ENCODE measurements at places on chromosomes 1 and 21.

DNA sequence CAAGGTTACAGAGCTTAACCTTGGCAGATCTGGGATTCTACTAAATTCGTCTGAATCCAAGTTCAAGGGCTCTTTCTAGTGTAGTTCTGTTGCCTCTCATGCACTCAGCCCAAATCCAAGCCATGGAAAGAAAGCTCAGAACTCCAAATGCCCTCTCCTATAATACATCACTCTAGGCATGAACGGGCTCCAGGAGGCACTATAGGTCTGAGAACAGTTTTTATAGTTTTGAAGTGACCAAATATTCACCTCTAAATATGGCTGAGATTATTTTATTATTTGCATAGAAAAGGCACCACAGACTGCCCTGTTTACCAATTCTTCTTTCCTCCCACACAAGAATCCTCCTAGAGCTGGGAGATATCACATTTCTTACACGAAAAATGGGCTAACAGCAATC is 327.9 kb upstream of the BEND5 start:
- DNase-seq = no peak

GRCh38 chr1:67162954-67163353 is 3.3 kb upstream of the IL23R start:
- DNase-seq = no peak

- no peak for DNase-seq
These were observed 67.8 kb downstream of the SLC19A1 start for GRCh38 chr21:45474323-45474950.

DNA sequence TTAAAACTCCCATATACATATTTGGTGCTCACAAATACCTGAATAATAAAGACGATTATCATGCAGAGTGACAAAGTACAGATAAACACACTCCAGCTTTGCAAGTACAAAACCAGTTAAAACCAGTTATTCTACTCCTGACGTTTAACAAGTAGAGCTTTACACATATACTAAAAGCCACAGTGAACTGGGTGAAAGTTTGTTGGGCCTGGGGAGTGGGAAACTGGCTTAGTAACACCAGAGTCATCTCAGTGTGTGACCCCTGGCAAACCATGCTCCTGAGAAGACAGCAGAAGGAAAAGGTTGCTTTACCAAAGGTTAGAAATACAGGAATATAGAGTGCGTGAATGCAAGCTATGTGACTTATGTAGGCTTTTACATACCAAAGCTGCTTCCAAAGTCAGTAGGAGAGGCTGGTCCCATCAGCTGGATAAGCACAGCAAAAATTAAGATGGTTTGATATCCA is 148.1 kb downstream of the NRIP1 start:
- no peak for DNase-seq

DNA sequence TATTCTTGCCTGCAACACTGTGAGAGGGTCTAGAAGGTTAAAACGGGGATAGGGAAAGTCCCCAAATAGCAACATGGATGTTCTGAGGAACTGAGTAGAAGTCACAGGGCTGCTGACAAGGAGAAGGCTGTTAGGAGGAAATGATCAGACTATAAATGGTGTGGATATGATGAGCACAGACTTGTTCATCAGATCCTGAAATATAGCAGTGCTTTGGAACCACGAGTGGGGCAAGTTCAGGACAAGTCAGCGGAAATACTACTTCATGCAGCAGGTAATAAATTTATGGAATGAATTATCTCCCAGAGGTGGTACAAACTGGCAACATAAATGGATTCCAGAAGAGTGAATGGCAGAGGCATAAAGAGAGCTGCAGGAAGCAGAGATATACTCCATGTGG is 3.2 kb upstream of the KIAA0040 start:
- no peak for DNase-seq

- DNase-seq = no peak
These were observed 18.6 kb upstream of the LDLRAP1 start for GRCh38 chr1:25524568-25525360.

- DNase-seq = no peak
These were observed 2.4 kb downstream of the LRP8 start for GRCh38 chr1:53325326-53326087.

DNA sequence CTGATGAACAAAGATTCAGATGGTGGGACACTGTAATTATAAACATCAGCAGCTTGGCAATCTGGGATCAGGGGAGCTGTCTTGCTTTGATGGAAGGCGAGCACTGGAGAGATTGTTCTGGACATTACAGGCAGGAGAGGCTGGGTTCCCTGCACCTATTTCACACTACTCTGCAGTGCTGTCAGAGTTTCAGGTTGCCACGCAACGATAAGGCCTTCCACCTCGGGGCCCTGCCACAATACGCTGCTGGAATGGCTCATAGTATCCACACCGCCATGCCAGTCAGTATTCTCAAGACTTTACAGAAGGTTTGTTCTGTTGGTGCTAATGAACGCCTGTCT is 96.8 kb downstream of the GLIS1 start:
- peak; percentile 35 for DNase-seq

DNA sequence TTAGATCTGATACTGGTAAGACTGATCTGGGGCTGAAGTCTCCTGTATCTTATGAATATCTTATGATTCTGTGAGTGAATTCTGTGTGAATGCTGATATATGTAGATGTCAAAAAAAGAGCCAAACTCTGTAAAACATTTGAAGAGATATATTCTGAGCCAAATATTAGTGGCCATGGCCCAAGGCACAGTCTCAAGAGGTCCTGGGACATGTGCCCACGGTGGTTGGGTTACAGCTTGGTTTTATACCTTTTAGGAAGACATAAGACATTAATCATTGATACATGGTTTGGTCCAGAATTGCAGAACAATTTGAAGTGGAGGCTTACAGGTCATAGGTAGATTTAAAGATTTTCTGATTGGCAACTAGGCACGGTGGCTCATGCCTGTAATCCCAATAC is 118.3 kb downstream of the KCNK1 start:
- no peak for DNase-seq

DNA sequence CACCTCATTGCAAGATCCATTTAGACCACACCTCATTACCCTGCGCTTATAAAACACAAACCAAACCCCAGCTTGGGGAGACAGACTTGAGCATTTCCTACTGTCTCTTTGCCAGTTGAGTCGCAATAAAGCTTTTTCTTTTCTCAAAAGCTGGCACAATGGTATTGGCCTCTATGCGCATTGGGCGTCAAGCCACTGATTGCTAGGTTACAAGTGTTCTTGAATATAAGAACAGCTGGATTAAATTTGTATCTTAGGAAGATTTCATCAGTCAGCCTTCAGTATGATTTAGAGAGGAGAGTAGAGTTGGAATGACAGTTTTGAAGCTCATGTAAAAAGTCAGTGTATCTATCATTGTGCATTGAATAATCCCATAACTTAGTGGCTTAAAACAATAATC is 84.9 kb upstream of the RAB4A start:
- no peak for DNase-seq

GRCh38 chr1:232428786-232429530 is 201.0 kb downstream of the SIPA1L2 start:
- DNase-seq = no peak

DNA sequence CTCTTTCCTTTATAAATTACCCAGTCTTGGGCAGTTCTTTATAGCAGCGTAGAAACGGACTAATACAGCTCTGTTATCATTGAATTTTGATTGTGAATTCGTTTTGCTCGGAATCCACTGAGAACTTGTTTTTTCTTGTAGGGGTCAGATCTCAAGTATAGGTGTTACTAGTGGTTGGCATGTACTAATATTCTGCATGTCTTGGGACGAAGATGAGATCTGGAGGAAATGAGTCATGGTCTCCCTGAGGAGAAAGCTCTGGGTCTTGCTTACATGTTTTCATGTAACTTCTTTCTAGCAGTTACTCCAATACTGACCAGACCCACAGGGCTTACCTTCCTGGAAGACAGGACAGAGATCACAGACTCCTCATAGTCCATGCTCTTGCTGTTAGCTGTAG is 30.3 kb downstream of the ZSCAN20 start:
- DNase-seq = no peak

DNA sequence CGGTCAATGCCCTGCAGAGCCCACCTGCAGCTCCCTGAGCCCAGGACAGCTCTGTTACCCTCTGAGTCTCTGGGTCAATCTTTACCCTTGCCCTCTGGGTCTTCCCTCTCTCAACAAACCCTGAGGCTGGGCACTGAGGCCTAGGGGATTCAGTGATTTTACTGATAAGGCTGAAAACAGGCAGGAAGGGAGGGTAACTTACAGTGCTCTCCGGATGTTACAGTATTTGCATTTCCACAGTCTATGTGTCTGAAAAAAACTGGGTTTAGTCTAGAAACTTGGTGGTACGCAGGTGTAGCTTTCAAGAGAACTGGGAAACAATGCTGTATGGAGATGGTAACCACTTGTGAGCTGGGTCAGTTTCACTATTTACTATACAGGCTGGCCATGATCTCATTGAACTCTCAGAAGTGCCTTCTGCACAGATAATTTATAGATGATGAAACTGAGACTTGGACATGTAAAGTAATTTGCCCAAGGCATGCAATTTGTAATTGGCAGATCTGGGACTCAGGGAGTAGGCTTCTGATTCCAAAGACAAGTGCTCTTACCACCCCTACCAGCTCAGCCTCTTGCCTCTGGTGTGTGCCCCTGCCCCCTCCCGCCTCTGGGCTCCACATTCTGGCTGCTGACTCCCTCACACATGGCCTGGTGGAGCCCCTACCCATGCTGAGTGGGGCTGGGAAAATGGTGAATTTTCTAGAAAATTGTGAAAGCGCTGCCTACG is 48.8 kb downstream of the TENT5C start:
- DNase-seq = peak; percentile 51
